Activated CD4-positive, alpha-beta T cell treated with anti-CD3 and anti-CD28 coated beads, Interleukin-2, amount 10 ng/mL, durations not matched to agents 7 days and 5 days (primary cell): ENCODE measurements at places on chromosomes 7 and 10.
A peak's percentile ranks its signal among the peaks of the same experiment; 100 is the strongest.

DNA sequence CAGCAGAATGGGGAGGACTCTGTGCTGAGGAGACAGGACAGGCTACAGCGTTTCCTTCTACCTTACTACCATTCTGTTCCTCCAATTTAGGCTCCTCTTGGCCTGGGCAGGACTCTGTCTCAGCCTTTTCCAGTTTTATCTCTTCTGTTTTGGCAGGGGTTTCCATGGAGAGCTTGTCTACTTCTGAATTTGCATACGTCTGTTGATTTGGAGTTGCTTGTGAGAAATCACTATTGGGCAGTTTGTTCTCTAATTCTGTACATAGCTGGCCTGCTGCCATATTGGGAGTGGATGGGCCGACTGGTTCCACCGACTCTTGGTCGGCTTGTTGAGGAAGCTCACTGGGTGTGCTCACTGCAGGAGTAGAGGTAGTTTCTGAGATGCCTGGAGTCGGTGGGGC is 136.8 kb downstream of the GALNT11 start:
- no peak overlapping the region for H3K4me3 ChIP-seq
- DNase-seq = no peak
- peak overlapping the region; percentile 31 for H3K27ac ChIP-seq
- peaks cover 65% of the 10 kb centered on the region for H3K36me3 ChIP-seq
- H3K4me1 ChIP-seq = peaks cover 8% of the 10 kb centered on the region
- no peaks in the 10 kb centered on the region for H3K27me3 ChIP-seq

DNA sequence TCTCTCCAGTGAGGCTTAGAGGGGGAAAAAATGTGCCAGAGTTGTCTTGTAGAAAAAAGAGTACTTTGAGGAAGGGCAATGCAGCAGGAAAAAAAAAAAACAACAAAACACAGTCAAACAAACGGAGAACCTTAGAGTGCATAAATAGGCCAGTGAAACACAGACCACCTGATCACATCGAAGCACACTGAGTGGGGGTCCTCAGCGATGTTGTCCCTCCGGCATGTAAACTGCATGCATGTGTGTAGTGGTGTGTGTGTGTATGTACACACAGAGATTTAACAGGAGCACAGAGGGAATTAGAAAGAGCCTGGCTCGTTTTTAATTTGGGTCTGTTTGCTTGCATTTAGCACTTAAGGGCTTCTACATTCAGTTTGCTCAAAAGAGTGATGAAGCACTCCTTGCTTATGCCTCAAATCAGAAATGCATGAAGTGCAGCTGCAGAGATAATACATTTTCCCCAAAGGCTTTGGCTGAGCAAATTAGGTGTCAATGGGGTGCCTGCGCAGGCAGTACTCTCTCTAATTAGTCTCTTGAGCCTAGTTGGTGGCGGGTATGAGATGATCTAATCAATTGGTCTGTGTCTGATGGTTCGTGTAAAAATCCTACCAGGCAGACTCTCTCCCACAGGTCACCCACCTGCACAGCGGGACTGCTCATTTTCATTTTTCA is 62.7 kb upstream of the FZD1 start:
- no peak for DNase-seq
- no peaks in the 10 kb centered on the region for H3K36me3 ChIP-seq
- no peak overlapping the region for H3K4me3 ChIP-seq
- H3K27ac ChIP-seq = no peak overlapping the region
- no peaks in the 10 kb centered on the region for H3K4me1 ChIP-seq
- H3K27me3 ChIP-seq = no peaks in the 10 kb centered on the region

DNA sequence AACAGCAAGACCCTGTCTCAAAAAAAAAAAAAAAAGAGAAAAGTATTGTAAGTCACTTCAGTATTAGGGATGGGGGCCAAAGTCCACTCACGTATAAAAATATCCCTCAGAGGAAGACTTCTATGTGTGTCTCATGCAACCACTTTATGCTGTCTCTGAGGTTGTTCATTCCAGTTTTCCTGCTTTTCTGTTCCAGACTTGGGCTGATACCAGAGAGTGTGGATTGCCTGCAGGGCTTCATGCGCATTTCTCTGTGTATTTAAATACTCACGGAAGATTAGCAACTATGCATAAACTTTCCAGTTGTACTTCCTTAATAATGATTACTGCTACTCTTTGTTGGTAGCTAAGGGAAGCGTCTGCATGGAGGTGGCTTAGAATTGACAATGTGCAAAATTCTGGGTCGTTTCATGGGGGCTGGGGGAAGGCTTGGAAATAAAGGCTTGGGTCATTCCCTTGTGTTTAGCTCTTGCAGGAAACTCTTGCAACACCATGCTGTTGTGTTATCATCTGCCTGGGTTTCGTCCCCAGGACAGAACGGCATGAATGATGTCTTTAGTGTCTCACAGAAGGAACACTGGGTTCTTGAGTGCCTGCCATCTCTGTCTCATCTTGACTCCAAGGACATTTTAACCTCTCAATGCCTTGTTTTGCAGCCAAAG is 54.1 kb downstream of the KIAA1217 start:
- no peak for DNase-seq
- no peak overlapping the region for H3K27ac ChIP-seq
- no peaks in the 10 kb centered on the region for H3K27me3 ChIP-seq
- no peak overlapping the region for H3K4me3 ChIP-seq
- H3K4me1 ChIP-seq = no peaks in the 10 kb centered on the region

DNA sequence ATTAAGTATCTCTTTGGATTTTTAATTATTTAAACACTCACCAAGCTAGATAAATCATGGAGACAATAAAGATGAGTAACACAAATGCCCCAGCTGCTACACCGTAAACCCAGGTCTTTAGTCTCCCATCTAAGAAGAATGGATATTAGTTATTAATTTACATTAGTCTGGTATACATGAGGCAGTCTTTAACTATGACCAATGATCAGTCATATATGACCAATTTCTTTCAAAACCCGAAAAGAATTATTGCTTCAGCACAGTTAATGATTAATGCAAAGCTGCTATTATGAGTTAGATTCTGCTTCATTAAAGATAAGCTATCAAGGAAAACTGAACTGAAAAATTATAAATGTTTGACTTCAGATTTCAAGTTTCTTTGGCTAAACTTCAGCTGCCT is 402.9 kb downstream of the PHF14 start:
- H3K4me3 ChIP-seq = no peak overlapping the region
- H3K4me1 ChIP-seq = no peaks in the 10 kb centered on the region
- H3K27ac ChIP-seq = no peak overlapping the region
- DNase-seq = no peak
- no peaks in the 10 kb centered on the region for H3K27me3 ChIP-seq
- H3K36me3 ChIP-seq = no peaks in the 10 kb centered on the region
